IgD-negative memory B cell (primary cell): ENCODE measurements at places on chromosomes 16 and 17. TPM values are rescaled to one million over a fixed set of nuclear protein-coding genes. Genes with fewer than 3 reads are reported as not detected.

The GPR179 gene
- polyA plus RNA-seq = not detected

The ASIC2 gene
- polyA plus RNA-seq = not detected

The BCAR1 gene
- polyA plus RNA-seq = not detected

The KRTAP4-4 gene
- polyA plus RNA-seq = not detected

The ACSM2A gene
- polyA plus RNA-seq = not detected

The CD300LB gene
- polyA plus RNA-seq = not detected

The FBXL19 gene
- polyA plus RNA-seq = 0.26 TPM

The DYNLRB2 gene
- not detected for polyA plus RNA-seq

The KRT9 gene
- not detected for polyA plus RNA-seq

The TLCD3B gene
- not detected for polyA plus RNA-seq

The KIF2B gene
- not detected for polyA plus RNA-seq

The PDP2 gene
- polyA plus RNA-seq = 0.78 TPM

The ACSM3 gene
- 1.6 TPM for polyA plus RNA-seq

The TEKT5 gene
- polyA plus RNA-seq = not detected

The MYH2 gene
- polyA plus RNA-seq = not detected

The ITGAD gene
- not detected for polyA plus RNA-seq

The CIBAR2 gene
- not detected for polyA plus RNA-seq

The OTOP2 gene
- polyA plus RNA-seq = not detected

The RAB37 gene
- 76.5 TPM for polyA plus RNA-seq

The PLEKHM1 gene
- polyA plus RNA-seq = 15.8 TPM

The KRTAP9-7 gene
- not detected for polyA plus RNA-seq

The METTL26 gene
- polyA plus RNA-seq = 81.0 TPM

The TNFRSF13B gene
- polyA plus RNA-seq = 224 TPM

The DNAI2 gene
- not detected for polyA plus RNA-seq

The CACNG5 gene
- not detected for polyA plus RNA-seq

The MT1F gene
- polyA plus RNA-seq = 9.7 TPM

The GAS2L2 gene
- not detected for polyA plus RNA-seq

The C17orf67 gene
- 2.1 TPM for polyA plus RNA-seq
